Activated CD8-positive, alpha-beta T cell treated with anti-CD3 and anti-CD28 coated beads for 36 hours (primary cell): ENCODE measurements at places on chromosomes 4 and X. TPM values are rescaled to one million over a fixed set of nuclear protein-coding genes. Genes with fewer than 3 reads are reported as not detected.

DNA sequence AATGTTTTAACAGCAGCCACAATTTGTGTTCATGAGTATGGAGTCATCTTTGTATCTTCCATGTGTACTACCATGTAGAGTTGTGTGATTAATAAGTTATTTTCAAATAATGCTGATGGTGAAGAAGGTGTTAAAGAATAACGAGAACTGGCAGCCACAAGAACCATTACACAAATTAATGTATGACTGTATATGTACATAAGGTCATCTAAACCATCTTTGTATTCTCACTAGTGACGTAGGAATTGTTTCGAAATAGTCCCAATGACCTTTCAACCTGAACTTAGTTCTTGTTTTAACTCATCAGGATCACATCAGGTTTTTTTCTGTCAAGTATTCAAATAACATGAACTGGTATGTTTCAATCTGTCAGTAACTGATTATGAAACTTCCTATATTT is 48.3 kb upstream of the NOCT start:
- DNase-seq: no peak

DNA sequence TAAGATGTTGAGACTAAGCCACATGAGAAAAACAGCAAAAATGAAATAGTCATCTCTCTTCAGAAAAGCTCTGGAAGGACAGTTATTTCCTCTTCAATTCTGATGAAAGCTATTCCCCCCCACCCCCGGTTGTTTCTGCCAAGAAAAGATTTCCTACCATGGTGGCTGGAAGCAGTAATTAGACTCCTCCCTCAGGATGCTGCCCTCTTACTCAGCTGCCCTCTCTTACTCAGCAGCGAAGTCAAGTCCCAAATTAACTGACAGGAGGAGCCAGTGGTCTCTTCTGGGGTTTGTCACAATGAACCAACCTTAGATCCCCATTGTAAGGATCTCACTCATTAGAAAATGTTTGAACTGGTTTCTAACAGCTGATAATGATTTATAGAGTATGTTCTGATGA is 38.0 kb downstream of the GPM6B start:
- DNase-seq: peak; percentile 9

TNIP2 gene
- 48.1 TPM for total RNA-seq

- DNase-seq: peak; percentile 4
These were observed 60.6 kb downstream of the RPS6KA3 start for GRCh38 chrX:20205927-20206708.

DNA sequence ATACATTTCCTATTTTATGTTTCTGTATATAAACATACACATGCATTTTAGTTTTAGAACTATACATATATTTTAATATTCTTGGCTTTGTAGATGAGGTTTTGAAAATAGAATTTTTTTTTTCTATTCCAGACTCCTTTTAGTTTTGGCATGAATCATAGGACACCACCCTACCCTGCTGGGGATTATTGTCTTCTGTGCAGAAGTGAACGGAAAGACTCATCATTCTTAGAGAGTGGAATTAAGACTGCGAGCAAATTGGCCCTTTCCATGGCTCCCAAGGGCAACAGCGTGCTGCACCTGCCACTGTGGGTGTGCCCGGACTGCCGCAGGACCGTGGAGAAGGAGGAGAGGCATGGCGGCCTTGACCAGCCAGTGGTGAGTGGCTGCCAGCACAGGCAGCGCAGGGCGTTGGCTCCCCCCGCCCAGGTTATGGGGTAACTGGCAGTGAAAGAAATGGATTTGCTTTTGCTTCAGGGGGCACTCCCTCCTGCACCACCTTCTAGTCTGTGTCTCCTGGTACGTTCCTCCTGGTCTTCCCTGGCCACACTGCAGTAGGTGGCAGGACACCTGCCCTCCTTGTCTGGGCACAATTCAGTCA is 59.6 kb downstream of the FAM193A start:
- DNase-seq: no peak

- no peak for DNase-seq
These were observed 29.4 kb downstream of the TMA16 start for GRCh38 chr4:163523791-163524365.

NXF2B gene
- not detected for total RNA-seq
